ENCODE measurements at places on chromosomes 2 and 18. TPM values are rescaled to one million over a fixed set of nuclear protein-coding genes. Genes with fewer than 3 reads are reported as not detected.

Gene IL36B
- 0.07 TPM for polyA plus RNA-seq

Gene MYO7B
- not detected for polyA plus RNA-seq

DNA sequence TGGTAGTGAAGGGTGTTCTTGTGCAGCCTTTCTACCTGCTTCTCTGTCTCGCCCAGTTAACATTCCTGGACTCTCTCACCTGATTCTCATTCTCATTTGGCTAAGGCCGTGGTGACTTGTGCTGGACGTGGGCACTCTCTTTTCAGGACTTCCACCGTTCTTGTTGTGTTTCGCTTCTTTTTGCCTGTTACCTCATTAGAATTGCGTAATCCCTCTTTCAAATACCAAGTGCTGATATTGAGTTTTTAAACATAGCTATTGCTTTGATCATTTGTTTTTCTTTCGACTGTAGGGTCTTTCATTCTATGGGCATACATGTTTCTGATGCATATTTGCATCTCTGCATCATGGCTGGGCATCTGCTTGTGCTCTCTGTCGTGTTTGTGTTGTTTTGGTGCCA lies 287.0 kb downstream of the ALPK2 start:
- no peak for DNase-seq

DNA sequence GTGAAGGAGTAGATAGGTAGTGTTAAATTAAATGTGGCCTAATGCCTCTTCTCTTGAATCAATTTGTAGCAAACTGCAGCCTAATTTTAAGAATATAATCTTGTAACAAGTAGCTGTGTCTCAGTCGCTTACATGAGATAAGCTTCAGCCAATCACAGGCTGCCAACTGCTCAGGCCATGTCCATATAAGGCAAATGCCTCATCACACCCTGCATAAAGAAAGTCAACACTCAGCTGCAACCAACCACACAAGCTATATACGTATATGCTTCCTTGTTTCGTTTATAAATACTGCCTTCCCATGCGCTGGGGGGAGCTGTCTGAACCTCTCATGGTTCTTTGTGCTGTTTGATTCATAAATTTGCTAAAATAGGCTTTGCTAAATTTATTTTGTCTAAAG lies 476.3 kb downstream of the TRIB2 start:
- DNase-seq = no peak

GRCh38 chr2:162091325-162092007 lies 17.5 kb upstream of the DPP4 start:
- peak; percentile 90 for DNase-seq

Measured in mammary epithelial cell (primary cell).